ENCODE measurements at places on chromosomes 1 and 21.
A peak's percentile ranks its signal among the peaks of the same experiment; 100 is the strongest.

- no peak for DNase-seq
Observed at GRCh38 chr1:227774051-227774731, 39.0 kb downstream of the SNAP47 start.

- no peak for DNase-seq
Observed at GRCh38 chr1:41149570-41149969, 92.5 kb downstream of the SCMH1 start.

DNA sequence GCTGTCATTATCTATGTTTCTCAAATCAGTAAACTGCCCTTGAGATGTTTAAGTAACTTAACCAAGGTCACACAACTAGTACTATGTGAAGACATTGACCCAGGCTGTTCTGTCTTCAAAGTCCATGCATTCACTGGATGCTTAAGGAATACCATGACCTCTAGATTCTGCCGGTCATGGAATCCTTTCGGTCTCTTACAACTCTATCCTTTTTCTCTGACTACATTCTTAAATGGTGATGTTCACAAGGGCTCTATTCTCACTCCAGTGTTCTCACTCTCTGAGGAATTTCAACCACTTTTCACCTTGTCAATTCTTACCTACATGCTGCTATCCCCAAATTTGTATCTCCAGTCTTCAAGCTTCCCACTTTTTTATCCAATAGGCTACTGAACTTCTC is 15.2 kb downstream of the CRYZ start:
- DNase-seq = no peak

GRCh38 chr21:44697811-44698734 is 1.1 kb downstream of the KRTAP10-12 start:
- DNase-seq = no peak

DNA sequence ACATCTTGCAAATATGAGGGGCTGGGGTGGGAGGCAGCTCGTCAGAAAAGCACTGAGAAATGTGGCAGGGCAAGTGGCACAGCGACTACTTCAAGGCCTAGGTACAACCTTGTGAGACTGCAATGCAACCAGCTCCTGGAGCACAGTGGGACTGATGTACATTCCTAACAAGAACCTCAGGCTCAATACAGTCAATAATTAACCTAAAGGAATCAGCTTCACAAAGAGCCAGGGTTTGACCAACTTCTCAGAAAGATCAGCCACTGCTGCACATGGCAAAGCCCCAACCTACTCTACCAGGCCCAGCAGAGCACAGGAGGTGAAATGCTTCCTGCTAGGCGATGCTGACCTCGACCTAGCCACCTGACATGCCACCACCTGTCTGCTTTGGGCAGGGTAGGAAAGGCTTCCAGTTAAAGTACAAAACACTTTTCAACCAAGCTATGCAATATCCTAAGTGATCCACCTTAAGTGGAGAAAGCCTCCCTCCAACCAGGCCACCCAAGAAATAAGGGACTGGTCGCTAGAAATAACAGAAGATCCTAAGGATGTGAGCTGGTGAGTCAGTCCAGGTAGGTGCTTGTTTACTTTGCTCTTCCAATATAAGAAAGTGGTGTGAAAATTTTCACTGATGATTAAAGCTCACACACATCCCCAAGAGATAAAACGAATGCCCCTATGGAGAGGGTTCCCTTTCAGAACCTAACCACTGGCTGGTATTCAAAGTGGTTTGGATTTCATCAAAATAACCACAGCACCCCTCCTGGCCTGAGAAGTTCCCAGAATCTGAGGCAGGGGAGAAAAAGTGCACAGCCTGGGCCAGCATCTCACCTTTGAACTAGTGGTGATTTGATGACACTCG is 2.1 kb downstream of the RIPK4 start:
- no peak for DNase-seq

- DNase-seq = peak; percentile 86
Observed at GRCh38 chr1:65001231-65001792, 35.0 kb upstream of the JAK1 start.

- no peak for DNase-seq
Observed at GRCh38 chr1:115768549-115768948, at the start of gene CASQ2. CASQ2 (minus strand) TSS chr1:115768714; CDS start chr1:115768541, 173 bp downstream.

GRCh38 chr1:241610056-241610815 is 29.9 kb downstream of the CHML start:
- no peak for DNase-seq

DNA sequence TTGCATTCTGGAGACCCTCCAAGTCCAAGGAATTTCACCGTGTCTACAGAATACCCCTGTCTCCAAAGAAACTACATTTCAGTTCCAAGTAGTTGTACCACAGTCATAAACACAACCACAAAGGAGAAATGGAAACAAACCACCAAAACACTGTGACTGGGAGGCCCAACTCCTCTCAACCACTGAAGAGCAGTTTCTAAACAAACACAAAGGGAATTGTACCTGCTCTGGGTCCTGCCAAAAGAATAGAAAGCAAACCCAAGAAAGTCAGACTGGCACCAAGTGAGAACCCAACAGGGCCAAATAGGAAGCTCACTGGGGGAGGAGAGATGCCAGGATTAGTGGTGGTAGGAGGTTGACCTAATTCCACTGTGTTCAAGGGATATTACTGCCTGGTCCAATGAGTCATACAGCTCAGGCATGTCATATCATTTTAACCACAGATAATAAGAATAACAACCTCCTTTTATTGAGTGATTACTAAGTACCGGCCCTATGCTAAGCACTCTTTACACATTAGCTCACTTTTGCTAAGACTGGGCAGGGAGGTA is 123.9 kb upstream of the PPP2R5A start:
- DNase-seq = no peak

DNA sequence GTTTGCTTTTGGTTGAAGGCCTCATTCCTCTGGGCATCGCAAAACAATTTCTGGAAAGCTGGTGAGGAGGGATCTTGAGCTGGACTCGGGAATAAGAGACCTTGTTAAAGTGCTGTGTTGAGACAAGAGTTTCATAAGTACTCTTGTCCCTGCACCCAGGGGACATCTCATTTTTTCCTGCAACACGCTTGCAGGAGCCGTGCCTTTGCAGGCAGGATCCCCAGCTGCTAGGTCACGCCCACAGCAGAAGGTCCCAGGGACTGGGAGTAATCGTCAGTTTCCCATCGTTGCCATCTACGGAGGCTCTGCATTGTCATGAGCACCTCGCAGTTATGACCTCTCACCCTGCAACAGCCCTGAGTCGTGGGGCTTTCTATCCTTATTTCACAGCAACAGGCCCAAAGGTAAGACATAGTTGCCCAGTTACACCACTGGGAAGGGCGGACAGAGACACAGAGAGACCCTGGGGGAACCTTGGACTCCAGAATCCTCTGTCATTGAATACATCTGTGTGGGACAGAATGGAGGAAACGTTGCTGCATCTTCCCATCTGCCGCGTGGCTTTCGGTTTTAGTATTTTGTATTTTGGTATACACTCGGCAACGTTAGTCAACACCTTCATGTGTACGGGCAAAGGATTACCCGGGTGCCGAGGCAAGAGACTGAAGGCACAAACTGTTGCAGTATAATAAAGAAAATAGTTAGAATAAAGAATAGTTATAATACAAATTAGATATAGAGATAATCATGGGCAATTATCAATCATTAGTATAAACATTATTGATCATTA is 60.4 kb upstream of the DMRTB1 start:
- DNase-seq = no peak

GRCh38 chr1:57623039-57623790 is 199.4 kb upstream of the DAB1 start:
- DNase-seq = no peak

DNA sequence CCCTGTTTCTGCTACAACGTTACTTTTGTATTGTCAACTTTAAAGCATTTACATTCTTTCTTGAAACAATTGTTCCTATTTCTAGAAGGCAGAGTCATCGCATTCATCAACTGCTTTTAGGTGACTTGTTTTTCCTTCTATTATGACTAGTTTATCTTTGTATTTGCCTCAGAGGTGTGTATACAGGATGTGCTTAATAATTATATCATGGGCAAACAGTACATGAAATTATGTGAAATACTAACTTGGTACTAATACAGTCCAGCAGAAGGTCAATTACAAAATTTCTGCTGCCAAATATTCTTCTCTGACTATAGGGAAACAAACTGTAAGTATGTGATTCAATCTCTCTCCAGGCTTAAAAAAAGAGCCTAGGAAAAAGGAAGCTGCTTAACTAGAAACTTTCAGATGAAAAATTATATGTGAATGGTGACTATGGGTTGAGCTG is 101.6 kb downstream of the C4BPA start:
- DNase-seq = no peak

DNA sequence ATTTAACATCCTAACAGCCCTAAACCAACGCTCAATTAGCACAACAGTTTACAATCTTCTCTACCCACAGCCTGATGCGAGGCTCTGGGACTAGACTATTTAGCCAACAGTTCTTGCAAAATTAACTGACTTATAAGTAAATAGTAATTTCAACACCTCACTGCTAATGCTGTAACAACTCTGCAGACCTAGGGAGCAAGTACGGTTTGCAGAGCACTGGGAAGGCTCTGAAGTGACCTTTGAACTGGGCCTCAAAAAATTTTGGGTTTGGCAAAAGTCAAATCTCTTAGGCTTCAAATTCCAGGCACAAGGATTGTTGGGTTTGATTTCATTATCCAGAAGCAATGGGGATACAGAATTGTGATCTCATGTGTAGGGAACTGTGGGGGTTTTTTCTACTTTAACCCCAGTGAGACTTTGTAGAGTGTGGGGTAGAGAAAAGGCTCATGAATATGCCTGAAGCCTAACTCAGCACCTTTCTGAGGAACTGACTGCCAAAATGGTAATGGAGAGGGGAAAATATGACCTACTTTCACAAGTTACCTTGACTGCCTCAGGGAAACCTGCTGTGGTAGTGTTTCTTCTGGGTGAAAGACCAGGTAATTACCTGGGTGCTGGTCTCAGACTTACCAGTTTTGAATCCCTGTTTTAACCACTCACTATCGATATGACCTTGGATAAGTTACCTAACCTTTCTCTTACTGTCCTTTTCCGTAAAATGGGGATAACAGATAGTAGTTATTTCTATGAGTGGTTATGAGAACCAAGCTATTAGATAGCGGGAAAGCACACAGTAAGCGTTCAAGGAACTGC is 889 bp upstream of the TXLNA start:
- no peak for DNase-seq

DNA sequence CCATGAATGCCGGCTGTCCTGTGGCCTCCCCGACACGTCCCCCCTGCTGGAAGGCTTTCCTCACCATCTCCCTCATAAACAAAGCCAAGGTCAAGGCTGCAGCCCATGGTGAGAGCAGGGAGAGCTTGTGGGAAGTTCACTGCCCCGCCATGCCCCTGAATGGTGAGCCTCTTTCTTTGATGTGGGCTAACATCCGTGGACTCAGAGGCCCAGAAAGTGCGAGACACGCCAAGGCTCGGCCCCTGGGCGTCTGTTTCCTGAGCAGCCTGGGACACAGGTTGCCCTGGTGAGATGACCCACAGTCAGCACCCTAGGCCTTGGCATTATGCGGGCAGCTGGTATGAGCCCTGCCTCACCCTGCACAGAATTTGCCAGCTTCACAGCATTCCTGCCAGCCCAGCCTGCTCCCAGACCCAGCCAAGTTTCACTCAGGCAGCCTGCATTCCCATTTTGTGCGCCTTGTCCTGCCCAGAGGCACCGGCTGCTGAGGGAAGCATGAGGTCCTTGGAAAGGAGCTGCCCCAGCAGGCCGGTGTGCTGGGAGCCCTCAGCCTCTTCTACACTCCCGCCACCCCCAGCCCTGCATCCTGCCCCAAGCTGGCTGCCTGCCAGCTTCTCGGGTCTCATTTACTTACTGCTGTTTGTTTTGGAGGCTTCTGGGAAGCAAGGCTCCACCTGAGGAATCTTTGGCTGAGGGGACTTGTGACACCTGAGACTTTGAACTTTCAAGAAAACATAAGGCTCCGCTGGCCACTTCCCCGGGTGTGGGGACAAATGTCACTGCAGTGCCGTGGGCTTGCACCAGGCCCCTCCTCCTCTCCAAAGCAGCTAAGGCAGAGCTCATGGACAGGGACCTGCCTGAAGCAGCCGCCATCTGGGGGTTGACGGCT is 31.9 kb downstream of the NEK2 start:
- no peak for DNase-seq

GRCh38 chr1:74590288-74590687 is 77.9 kb upstream of the LRRC53 start:
- DNase-seq = no peak

GRCh38 chr21:45417256-45417950 is 12.4 kb downstream of the COL18A1 start:
- no peak for DNase-seq

DNA sequence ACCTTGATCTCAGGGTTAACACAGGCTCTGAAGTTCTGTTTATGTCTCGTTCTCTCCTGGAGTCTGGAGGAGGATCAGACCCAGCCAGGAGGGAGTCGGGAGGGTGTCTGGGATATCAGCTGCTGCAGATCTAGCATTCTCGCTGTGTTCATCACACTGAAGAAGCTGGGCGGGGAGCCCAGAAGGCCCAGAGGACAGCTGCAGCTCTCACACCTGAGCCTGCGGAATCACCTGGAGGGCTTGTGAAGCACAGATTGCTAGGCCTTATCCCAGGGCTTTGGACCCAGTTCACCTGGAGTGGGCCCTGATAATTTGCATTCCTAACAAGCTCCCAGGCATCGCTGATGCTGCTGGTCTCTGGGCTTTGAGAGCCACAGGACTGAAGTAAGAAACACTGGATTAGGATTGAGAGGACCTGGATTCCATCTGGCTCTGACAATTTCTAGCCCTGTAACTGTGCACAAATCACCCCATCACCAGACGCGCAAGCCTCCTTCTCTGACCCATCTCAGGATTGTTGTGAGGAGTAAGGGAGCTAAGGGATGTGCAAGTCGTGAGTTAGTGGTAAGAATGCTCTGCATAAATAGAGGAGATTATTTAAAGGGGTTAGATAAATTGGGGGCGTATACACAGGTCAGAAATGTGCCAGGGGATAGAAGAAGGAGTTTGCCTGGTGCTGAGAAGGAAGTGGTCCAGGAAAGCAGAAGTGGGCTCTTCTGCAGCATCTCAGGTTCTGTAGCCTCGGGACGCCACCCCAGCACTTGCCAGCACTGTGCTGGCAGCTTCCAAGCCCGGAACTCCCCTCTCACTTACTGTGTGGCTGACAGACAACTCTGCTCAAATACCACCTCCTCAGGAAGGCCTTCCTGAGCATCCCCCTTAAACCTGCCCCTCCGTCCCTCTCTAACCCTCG is 19.1 kb downstream of the ABCA4 start:
- DNase-seq = no peak

DNA sequence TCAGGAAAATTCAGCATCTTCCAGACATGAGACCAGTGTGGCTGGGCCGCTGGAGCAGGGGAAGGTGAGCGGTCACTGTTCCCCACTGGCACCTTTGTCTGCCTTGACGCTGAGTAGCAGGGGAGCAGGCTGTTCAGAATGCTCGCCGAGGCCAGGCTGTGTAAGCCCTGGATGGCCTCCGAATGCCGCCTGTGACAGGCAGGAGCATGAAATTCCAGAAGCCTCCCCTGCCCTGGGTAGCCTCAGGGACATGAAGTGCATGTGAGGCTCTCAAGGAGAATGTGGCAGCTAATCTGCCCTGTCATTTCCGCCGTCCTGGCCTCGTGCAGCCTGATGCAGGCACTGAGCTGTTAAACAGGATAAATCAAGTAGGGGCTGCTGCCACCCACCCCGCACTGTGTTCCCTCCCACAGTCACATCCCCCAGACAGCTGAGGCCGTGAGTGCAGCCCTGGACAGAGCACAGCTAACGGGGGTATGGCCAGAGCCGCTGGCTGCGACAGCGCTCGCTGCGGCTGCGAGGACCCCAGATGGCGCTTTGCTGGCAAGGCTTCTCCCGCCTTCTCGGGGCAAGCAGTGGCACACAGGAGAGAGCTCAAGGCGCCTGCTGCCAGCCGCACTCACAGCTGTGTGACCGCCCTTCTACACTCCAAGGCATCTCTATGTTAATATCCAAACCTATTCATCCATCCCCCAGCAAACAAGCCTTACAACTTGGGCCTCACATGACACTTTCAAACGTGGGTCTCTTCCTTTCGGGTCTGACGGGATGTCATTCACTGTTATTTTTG is 105.0 kb upstream of the COL6A1 start:
- no peak for DNase-seq

Data from stimulated activated CD4-positive, alpha-beta T cell treated with anti-CD3 and anti-CD28 coated beads, Interleukin-2, amount 100 ng/mL, for 4 hours (primary cell).